ENCODE measurements at places on chromosomes 4 and X. TPM values are rescaled to one million over a fixed set of nuclear protein-coding genes. Genes with fewer than 3 reads are reported as not detected.

Gene CLDN22
- total RNA-seq: not detected

Gene PITX2
- total RNA-seq: 2.3 TPM

Gene PCSK1N
- total RNA-seq: 62.5 TPM

Gene GAB3
- 30.5 TPM for total RNA-seq

GRCh38 chrX:42941671-42942070 lies 163.7 kb upstream of the PPP1R2C start:
- no peaks in the 10 kb centered on the region for H3K27me3 ChIP-seq
- no peak for DNase-seq
- no peak overlapping the region for H3K27ac ChIP-seq
- H3K4me3 ChIP-seq: no peak overlapping the region

- no peak overlapping the region for H3K4me3 ChIP-seq
- DNase-seq: no peak
- H3K27ac ChIP-seq: no peak overlapping the region
- H3K27me3 ChIP-seq: no peaks in the 10 kb centered on the region
- no peaks in the 10 kb centered on the region for H3K4me1 ChIP-seq
These were observed 8.1 kb upstream of the HPF1 start for GRCh38 chr4:169765835-169766234.

- no peak overlapping the region for H3K27ac ChIP-seq
- no peaks in the 10 kb centered on the region for H3K4me1 ChIP-seq
- no peaks in the 10 kb centered on the region for H3K27me3 ChIP-seq
- DNase-seq: no peak
- no peaks in the 10 kb centered on the region for H3K36me3 ChIP-seq
These were observed 558.2 kb downstream of the ZNF674 start for GRCh38 chrX:45986971-45987370.

Measured in testis (tissue), 5 donors.